ENCODE measurements at places on chromosomes 6 and 20. TPM values are rescaled to one million over a fixed set of nuclear protein-coding genes. Genes with fewer than 3 reads are reported as not detected.

The GHRH gene
- total RNA-seq, result not detected

The CTNNBL1 gene
- total RNA-seq, result 41.4 TPM

The NHSL1 gene
- total RNA-seq, result 59.8 TPM

The RIN2 gene
- total RNA-seq, result 13.8 TPM

The ETV7 gene
- total RNA-seq, result 0.13 TPM

The WFDC5 gene
- not detected for total RNA-seq

The GSTA2 gene
- total RNA-seq, result 45.2 TPM

The FAM229B gene
- 13.6 TPM for total RNA-seq

The SLC17A9 gene
- total RNA-seq, result 125 TPM

The C6orf47 gene
- 7.9 TPM for total RNA-seq

DNA sequence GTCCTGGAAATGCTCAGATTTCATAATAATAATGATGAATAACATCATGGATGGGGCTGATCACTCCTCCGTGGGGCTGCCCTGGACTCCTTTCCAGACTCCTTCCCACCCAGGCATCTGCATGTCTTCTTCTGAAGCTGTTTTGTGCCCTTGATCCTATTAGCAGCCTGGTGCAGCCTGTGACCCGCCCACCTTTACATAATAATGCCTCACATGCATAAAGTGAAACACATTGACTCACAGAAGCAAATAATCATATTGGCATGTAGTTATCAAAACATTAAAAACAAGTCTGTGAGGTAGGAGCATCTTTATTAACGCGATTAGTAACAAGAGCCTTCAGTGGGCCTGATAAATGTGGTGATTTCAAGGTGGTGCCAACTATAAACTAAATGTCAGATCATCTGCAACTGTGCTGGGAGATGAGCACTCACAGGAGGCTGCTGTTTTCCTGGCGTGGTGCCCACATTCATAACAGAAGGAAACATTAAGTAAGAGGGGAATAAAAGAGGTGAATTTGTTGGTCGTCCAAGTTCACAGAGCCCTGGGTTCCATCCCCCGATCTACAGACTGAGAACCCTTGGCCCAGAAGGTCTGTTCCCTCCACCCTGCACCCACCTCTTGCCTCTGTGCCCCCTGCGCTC lies 344.7 kb downstream of the CDH4 start:
- DNase-seq, result no peak

- no peak for DNase-seq
These were observed 3.2 kb downstream of the SLC22A7 start for GRCh38 chr6:43301081-43301870.

GRCh38 chr6:25508051-25508450 lies 144.0 kb upstream of the SCGN start:
- DNase-seq, result no peak

GRCh38 chr6:5423251-5423650 lies 161.9 kb downstream of the FARS2 start:
- DNase-seq, result no peak

DNA sequence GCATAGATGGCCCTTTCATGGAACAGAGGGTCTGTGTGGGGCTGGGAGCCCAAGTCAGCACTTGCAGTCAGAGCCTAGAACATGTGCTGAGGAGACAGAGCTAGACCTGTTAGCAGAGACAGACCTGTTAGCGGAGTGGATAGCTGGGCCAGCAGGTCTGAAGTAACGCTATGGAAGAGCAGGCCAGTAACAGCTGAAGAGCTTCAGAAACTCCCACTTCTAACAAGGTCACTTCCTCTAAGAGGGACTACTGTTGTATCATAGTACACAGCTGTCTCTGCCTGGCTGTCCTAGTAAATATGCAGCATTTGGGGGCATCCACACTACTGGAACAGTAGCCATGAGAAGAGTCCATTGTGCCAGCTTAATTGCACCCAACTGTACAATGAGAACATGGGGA lies 41.2 kb upstream of the POLR1H start:
- no peak for DNase-seq

DNA sequence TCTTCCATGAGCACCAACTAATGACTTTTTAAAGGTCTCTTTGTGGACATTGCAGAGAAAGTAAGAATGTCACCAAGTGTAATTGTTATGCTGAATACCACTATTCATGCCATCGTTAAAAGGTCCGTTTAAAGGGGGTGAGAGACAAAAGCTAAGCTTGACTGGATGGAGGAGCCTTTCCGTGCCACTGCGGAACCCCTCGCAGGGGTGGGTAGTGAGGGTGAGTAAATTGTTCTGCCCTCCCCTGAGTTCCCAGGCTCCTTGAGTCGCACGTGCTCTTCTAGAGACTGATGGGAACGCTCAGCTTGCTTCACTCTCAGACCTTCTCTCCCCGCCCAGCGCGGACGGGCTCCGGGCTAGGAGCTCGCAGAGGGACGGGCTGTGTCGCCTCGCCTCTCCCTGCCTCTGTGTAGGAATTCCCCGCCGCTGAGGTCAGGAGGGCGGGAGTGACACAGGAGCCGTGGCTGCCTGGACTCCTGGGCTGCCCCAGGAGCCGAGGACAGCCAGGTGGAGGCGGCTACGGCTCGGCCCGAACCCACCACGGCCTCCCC lies 314.8 kb upstream of the QKI start:
- DNase-seq, result no peak

- DNase-seq, result no peak
These were observed 74.2 kb downstream of the SLC22A23 start for GRCh38 chr6:3382326-3383279.

DNA sequence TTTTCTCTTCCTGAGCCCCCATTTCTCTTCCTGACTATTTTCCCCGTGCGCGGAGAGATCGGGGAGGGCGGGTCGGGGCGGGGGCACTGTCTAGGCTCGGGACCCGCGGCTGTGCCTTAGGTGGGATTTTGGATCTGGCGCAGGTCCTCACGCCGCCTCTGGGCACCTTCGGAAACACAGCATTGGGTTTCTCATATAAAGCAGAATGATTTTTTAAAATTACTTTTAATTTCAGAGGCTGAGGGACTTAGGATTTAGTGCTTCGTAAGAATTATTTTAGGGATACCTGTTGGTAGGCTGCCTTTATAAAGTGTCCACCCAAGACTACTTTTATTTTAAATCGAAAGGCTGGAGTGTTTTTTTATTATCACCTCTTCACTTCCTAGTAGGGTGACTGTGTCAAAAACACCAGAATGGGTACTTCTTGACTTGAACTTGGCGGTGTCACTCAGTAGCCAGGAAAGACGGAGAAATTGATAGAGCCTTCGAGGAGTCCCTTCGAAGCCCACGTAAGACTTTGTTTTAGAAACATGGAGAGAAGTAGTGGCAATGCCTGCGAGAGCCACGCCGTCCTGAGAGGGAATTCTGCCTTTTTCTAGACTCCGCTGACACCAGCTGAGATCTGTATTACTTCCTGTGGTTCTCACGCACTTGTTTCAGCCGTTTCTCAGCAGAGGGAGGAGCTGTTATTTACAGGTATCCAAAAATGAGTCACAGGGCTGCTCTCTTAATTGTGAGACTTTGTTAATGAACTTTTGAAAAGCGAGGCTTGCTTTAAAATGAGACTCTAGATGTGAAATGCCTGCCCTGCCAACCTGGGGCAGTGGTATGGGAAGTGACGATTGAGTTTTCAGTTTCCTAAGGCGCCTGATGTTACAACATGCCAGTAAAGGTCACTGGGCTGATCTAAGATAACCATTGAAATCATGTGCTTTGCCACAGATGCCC lies 667 bp downstream of the STX11 start:
- DNase-seq, result peak; percentile 54

DNA sequence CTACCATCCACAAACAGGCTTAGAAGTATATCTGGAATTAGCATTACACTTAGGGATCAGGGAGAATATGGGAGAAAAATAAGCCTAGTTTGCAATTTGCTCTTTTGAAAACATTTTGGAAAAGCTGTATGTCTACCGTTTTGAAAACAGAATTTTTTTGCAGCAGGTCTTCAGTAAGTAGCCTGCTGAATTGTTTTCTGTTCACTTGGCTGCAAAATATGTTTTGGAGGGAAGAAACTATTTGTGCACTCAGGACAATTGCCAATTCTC lies 39.6 kb downstream of the ILRUN start:
- DNase-seq, result no peak

DNA sequence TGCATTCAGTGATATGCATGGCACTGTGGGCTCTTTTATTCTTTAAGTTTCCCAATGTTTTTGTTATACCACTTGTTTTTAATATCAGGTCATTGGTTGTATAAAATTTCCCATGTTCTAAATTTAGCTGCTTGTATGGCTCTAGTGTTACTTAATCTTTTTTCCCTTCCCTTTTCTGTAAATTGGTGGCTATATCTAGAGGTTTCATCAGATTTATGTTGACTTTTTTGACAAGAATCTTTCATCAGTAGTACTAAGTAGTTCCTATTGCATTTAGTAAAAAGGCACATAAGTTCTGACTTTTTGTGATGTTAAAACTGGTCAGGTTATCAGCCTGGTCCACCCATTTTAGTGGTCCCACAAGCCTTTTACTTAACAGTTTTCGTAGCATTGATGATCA lies 51.1 kb downstream of the MMS22L start:
- DNase-seq, result no peak

DNA sequence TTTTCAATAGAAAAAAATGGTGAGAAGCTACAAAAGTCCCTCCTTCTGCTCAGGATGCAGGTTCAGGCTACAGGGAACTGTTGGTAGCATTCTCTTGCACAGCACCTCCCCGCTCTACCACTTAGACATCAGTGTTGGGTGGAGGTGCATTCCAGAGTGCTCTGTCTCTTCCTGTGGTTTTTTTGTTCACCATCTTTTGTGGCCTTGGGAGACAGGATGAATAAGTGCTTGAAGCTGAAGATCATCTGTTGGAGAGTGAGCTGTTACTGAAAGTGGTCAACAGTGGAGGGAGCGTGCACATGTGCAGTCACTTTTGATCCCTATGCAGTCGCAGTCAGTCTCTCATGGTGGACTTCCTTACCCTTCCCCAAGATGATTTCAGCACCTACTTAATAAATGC lies 16.6 kb upstream of the BTBD3 start:
- DNase-seq, result no peak

GRCh38 chr6:129774697-129775447 lies 64.9 kb upstream of the ARHGAP18 start:
- peak; percentile 74 for DNase-seq

GRCh38 chr6:132910759-132911158 lies 96.4 kb downstream of the RPS12 start:
- DNase-seq, result no peak

DNA sequence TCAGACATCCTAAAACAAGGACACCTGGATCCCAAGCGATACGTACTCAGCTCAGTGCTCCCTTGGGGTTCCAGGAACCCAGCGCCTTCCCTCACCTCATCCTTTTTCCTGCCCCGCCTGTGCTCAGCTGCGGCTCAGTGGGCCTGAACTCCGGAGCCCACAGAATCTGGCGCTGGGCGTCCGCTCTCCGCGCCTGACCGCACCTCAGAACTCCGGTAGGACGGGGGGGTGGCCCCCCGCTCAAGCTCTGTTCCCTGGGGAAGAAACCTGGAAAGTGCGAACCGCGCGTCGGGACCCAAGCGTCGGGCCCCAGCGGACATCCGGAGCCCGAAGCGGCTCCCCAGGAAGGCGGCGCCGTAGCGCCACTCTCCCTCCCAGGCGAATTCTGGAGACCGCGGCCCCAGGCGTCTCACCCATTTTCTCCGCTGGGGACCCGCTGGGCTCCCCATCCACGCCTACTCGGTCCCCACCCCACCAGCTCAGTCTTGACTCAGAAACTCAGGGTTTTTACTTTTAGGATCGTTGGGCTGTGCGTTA lies 336 bp upstream of the LY6G5C start:
- no peak for DNase-seq

- no peak for DNase-seq
These were observed 533.9 kb downstream of the TFAP2B start for GRCh38 chr6:51352506-51353029.

DNA sequence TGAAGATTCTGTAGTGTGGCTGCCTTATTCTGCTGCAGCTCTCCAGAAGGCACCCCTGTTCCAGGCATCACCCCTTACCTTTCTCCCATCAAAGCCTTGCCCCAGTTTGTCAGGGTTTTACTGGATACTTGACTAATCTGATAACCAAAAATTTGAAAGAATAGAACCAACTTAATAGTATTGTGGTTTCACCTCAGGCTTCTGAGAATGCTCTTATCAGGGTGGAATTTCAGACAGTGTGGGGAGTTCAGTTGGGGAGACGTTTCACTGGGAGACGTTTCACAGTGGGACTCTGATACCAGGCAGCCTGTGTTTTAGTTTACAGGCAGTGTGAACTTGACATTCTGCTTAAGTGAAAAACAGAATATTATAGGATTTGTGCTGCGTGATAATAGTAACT lies 50.5 kb downstream of the SCAND1 start:
- no peak for DNase-seq

- DNase-seq, result no peak
These were observed 107.8 kb upstream of the CITED2 start for GRCh38 chr6:139482287-139482686.

DNA sequence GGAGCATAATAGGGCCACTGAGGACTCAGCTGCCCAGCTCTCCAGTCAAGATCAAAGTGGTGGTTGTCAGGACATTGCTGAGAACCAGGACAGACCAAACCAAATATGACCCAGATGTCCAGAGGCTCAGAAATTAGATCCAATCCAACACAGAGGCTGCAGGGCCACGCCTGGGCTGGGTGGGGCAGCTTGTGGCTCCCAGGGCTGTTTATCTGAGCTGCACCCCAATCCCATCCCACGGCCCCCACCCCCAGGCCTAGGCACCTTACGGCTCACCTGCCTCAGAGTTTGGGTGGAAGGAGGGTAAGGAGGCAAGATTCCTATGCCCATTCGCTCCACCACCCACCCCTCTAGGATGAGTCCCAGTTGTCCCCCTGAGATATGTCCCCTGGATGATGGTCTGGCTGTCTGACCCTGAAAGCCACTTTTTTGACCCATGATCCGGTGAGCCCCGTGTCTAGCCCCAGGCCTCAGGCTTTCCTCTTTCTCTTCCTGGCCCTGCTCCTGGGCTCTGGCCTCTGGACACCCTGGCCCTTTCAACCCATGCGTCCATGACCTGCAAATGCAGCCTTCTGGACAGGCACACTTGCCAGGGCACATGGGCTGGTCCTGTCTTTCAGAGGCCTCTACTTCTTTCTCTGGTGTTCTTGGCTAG lies 40.0 kb downstream of the CPXM1 start:
- no peak for DNase-seq

DNA sequence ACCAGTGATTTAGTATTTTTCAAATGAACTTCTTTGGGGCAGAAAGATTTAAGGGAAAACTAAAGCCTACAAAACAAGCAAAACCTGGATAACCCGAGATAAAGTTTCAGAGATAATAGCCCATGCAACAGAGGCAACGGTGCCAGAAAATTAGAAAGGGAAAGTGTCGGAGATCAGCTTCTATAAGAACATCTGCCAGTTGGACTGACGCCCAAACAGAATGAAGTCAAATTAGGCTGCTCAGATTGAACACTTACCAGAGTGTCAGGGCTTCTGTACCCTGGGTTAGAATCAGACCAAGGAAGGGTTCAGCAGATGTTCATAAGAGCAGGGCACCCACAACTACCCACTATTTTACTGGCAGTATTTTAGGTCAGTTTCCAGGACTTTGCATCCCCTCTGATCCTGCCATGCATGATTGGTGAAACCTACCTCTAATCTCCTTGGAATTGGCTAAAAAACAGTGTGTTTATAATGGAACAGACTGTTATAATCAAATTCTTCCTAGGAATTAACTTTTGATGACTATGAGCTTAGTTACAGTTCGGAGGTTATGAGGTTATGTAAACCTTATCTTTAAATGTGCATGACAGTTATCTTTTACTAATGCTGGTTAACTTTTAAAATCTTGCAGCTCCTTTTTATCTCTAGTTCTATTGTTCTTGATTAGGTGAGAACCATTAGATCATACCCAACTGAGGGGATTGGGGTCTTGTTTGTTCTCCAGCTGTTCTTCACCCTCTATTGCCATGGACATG lies 13.1 kb downstream of the BMP2 start:
- peak; percentile 51 for DNase-seq

Measured in left lobe of liver (tissue), 2 donors.